Retina (tissue), 1 donor: ENCODE measurements at places on chromosomes 4 and X.

DNA sequence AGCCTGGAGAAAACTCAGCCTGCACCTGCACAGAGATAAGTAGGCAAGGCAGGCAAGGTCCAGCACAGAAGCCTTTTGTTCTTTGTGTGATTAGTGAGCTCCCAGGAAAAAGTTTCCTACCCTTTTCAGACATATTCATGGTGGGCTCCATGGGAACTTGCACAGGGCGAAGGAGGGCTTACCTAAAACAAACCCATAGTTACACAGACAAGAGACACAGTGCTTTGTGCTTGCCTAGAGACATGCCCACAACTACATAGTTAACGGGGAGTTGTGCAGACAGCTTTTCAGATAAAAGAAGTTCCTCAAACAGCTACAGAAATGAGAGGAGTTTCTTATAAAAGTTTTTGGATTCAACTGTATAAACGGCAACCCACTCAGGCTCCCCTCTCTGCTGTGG is 180.5 kb downstream of the GLUD2 start:
- DNase-seq, result peak; percentile 1

DNA sequence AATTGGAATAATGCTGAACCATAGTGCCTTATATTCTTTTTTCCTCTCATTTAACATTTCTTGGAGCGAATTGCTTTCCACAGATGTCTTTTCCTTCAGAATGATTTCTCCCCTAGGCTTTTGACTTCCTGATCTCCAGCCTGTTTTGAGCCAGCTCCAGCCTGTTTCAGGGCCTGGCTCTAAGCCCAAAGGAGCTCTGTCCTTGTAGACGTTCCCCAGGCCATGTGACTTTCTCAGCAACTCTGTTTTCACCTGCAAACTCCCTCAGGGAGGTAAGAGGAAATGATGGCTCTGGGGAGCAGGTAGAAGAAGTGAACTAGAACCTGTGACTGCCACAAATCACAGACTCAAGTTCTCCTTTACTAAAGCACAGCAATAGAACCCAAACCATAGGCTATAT is 89.1 kb downstream of the AKAP4 start:
- DNase-seq, result no peak

DNA sequence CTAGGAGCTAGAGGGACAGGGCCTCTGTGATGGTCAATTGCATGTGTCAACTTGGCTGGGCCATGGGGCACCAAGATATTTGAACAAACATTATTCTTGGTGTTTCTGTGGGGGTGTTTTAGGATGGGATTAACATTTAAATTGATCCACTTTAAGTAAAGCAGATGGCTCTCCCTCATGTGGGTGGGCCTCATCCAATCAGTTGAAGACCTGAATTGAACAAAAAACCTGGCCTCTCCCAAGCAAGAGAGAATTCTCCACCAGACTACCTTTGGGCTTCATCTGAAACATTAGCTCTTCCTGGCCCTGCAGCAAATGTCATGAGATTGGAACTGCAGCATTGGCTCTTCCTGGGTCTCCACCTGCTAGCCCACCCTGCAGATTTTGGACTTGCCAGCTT is 207.1 kb upstream of the ATP6AP2 start:
- no peak for DNase-seq

DNA sequence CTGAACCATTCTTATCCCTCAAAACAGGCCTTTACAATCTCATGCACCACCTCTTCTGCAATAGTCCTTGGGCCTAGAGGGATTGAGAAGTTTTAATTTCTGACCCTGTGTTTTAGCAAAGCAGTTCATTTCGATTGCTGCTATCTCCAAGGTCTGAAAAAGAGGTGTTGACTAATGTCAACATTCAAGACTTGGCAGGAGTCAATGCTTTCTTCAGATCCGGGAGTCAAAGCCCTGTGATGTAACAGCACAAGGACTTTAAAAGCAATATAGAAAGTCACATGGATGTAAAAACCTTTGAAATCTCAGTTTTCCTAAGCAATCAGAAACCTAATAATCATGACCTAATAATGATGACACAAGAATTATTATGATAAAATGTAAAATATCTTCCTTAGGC is 133.8 kb downstream of the ADAM29 start:
- DNase-seq, result no peak

GRCh38 chr4:121421594-121421993 is 40.8 kb upstream of the QRFPR start:
- DNase-seq, result no peak
